ENCODE measurements at places on chromosomes 4 and X.

- DNase-seq: no peak
These were observed 82.0 kb downstream of the PLS3 start for GRCh38 chrX:115642895-115643530.

DNA sequence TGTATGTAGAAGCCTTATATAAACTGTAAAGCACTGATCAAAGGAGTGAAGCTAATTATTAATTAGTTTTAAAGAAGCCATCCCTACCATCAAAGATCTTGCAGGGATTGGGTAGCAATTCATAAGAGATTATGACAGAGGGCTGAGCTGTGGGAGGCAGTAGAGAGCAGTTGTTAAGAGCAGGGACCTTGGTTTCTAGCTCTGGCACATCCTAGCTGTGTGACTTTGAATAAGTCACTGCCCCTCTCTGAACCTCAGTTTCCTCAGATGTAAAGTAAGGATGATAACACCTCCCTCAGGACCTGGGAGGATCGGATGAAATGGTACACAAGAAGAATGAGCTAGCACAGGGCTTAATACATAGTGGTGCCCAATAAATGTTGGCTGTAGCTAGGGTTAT, 45.4 kb downstream of the APLN start:
- DNase-seq: no peak

DNA sequence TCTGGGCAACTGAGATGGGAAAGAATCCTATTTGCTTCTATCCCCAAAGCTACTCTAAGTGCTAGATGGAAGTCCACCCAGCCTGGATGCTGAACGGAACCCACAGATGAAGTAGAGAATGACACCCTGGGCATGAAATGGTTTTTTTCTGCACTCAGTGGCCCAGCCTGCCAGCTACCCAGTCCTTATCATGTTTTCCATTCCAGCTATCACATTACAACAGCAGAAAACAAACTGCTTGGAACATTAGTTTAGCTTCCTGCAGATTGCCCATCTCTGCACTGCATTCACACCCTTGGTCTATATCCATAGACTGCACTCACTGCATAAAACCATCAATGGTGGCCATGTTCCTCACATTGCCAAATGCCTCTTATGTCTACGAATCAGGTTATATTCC, 79.1 kb downstream of the NYX start:
- DNase-seq: no peak

DNA sequence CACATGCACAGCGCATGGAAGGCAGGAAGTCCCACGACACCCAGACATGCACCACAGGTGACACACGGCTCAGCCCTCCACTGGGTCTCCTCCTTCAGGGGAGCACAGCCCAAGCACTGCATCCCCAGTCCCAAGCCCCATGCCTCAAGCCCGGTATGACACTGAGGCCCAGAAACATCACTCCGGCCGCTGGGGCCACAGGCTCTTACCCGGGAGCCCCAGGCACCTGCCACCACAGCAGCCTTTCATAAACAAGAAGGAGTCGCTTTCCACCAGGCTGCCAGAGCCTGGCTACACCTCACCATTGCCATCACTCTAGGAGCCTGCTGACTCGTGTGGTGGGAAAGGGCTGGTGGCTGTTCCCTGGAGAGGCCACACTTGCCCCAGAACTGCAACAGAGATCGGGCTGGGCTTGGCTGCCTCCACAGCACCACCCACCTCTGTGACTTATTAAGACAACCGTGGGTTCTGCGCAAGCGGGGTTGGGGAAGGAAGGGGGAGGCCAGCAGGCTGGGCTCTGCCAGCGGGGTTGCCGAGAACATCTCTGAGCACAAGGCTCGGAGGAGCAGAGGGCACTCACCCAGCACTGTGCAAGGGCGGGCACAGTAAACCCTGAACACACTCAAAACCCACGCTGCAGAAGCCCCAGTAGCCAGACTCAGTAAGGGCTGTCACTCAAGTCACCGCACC, 4.5 kb downstream of the HAUS7 start:
- no peak for DNase-seq

- no peak for DNase-seq
These were observed 163.6 kb upstream of the KLF3 start for GRCh38 chr4:38500433-38500832.

GRCh38 chr4:48223633-48224295, 45.9 kb downstream of the TEC start:
- DNase-seq: no peak

DNA sequence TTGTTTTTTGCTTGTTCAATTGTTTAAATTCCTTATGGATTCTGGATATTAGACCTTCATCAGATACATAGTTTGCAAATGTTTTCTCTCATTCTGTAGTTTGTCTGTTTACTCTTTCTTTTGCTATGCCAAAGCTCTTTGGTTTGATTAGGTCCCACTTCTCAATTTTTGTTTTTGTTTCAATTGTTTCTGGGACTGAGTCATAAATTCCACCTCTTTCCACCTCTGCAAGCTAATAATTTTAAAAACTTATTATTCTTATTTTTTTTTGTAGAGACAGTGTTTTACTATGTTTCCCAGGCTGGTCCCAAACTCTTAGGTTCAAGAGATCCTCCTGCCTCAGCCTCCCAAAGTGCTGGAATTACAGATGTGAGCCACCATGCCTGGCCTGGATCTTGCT, 226.8 kb upstream of the GPRIN3 start:
- DNase-seq: no peak

- no peak for DNase-seq
These were observed 124.0 kb downstream of the PDE5A start for GRCh38 chr4:119504616-119505015.

DNA sequence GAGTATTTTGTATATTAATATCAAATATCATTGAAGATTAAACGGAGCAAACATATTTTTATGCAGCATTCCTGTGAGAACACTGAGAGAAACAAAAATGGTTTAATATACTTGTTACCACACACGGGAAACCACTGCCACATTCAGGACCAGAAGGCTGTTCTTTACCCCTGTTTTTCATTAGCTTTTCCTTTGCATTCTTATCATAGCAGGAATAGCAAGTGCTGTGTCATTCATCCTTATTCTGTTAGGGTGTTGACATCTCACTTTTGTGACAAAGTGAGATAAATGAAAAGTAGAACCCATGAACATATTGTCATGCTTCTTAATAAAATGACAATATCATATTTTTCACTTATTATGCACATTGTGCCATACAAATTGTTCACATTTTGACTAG, 212.4 kb upstream of the NDST4 start:
- DNase-seq: no peak

GRCh38 chrX:82384401-82384800, 1123.7 kb upstream of the POU3F4 start:
- no peak for DNase-seq

DNA sequence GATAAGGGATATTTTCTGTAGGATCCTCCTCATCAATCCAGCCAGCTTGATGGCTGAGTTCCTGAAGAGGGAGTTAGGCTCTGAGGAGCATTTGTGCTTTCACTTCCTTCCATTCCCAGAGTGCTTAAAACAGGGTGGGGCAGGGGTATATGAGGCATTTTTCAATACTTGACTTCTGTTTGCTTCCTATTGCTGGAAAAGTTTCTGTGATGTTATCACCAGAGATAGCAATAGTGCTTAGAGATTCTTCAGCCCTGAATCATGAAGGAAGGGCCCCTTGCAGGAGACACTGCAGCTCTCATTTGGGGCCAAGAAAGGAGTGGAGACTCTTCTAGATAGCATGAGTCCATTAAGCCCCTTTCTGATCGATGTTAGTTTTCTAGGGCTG, 166.7 kb upstream of the RPS6KA3 start:
- no peak for DNase-seq

- no peak for DNase-seq
These were observed 180.4 kb downstream of the NR3C2 start for GRCh38 chr4:148261848-148262247.

- no peak for DNase-seq
These were observed 162.0 kb upstream of the EOLA2 start for GRCh38 chrX:150100261-150100660.

GRCh38 chrX:111837197-111837596, 38.8 kb upstream of the TRPC5OS start:
- DNase-seq: no peak

DNA sequence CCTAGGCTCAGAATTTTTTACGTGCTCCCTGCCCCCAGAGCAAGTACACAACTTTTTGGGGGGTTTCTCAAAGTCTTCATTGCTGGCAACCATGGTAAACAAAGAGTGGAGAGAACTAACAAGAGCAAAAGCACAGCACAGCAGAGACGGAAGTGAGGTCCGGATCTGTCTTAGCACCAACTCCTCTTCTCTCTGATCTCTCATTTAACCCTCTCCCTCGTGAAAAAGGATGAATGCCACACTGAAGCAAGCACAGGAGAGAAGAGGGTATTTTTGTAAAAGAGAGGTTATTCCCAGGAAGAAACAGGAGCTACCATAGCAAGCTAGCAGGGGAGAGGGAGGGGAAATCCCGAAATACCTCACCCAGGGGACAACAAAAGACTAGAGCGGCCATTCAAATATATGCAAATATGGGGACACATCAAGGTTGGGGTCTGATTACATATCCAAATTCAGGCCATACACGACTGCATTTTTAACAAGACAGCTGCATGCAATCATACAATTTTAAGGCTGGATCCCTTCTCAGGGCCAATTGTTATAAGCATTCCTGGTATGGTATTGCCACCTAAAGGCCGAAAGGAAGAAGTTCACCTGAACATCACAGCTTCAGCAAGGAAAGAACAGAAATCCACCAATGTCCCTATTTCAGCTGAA, 46.6 kb downstream of the CD40LG start:
- DNase-seq: no peak

- DNase-seq: no peak
These were observed 2.5 kb downstream of the ARAP2 start for GRCh38 chr4:36241771-36242170.

GRCh38 chr4:106334741-106335470, 18.6 kb downstream of the AIMP1 start:
- DNase-seq: no peak

DNA sequence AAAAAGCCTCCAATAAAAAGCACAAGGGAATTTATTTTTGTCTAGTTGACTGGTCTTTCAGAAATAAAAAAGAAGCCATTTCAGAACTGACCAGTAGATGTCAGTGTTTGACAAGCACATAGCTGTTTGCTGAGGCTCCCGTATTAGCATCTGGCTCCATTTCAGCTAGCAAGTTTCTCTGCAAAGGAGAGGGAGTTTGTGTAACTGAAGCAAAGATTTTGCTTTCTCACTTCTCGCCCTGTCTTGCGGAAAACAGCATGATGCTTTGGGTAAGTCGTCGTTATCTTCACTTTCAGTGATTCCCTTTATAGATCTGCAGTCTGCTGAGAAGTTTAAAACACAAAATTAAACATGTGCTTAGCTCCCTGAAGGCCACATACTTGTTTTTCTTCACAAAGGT, 85.5 kb downstream of the CT47B1 start:
- no peak for DNase-seq

DNA sequence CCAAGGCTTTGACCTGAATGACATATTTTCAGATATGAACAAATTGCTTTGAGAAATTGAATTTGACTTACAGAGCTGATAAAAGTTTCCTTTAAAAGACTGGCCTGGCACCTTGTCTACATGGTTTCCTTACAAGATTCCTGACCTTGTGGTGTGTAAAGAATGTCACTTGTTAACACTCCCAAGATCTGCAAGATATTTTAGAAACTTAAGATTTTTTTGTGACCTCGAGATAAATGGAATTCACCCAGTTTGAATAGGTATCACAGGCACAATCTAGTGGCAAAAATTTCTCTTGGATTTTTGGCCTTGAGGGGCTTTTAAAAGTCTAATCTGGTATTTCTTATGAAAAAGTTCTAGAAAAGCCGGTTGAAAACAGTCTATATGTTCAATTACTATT, 1568.9 kb upstream of the IGFBP7 start:
- DNase-seq: no peak

DNA sequence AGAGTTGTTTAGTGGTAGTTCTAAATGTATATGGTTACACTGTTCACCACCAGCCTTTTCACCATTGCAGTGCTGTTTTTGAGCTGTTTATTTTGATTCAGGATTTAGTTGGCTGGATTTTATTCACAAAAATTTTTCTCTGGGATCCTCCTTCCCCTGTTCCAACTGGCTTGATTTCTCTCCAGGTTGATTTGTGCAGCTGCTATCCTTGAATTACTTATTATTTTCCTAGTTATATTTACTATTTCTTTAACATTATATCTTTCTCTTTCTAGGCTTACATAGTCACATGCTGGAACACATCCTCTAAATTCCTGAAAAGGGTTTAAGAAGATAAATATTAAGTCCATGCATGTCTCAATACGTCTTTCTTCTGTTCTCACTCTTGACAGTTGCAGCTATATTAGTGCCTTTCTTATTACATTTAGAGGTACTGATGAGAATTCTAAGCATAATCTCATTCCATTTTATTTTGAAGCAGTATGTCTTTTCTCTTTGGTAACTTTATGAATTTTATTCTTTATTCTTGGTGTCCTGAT, 82.2 kb downstream of the SUPT20HL2 start:
- DNase-seq: no peak

- DNase-seq: no peak
These were observed 305.4 kb downstream of the MAPK10 start for GRCh38 chr4:86054286-86055032.

DNA sequence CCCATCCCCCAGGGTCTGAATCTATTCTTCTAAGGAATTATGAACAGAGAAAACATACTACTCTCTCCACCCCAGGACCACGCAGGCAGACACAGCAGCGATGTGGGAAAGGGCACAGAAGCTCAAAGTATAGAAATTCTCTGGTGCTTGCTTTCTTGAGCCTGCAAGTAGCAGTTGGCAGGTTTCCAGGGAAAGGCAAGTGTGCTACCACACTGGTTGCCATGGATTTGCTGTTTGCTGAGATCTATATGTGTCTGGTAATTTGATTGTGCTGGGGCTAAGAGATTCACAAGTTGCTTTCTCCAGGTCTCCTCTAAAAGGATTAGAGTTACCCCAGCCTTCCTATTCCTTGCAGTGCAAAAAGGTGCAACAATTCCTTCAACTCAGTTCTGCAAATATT, 83.1 kb downstream of the GUCY2F start:
- DNase-seq: no peak

DNA sequence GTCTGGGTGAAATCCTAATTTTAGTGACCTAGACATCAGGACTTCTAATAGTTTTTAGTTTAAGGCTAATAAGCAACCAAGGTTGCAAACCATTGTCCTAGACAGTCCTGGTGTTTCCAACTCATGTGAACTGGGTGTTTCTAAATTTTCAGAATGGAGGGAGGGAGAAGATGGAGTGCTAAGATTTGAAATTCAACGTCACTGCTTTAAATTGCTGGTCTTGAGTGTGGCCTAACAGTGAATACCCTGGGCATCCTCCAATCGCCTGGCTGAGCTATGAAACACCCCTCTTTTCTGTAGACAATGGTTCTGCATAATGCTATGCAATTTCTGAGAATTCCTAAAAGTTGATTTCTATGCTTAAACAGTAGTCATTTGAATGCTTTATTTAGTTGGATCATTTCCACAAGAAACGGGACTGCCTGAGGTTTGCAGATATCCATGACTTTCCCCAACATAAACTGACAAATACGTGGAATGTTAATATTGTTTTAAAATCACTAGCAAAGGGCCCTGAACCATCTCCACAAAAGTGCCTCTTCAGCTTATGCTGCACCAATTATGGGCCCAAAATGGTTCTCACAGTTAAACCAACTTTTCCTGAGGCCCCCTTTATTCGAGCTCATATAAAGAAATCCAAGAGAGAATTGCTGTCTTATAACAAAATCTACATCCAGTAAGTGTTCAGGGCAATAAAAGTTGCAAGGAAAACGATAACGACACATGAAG, 1.1 kb downstream of the FBXL5 start:
- DNase-seq: no peak

GRCh38 chrX:18119856-18120255, 100.8 kb downstream of the BEND2 start:
- DNase-seq: no peak

- no peak for DNase-seq
These were observed 277.5 kb downstream of the FBXW7 start for GRCh38 chr4:152258391-152258790.

Measured in stimulated activated CD8-positive, alpha-beta memory T cell treated with anti-CD3 and anti-CD28 coated beads, Interleukin-7, amount 100 ng/mL, for 1 hour (primary cell).